T-helper 22 cell (primary cell): ENCODE measurements at places on chromosomes 7 and 10.

GRCh38 chr10:50453940-50454339, 169.8 kb downstream of the SGMS1 start:
- no peak for DNase-seq

DNA sequence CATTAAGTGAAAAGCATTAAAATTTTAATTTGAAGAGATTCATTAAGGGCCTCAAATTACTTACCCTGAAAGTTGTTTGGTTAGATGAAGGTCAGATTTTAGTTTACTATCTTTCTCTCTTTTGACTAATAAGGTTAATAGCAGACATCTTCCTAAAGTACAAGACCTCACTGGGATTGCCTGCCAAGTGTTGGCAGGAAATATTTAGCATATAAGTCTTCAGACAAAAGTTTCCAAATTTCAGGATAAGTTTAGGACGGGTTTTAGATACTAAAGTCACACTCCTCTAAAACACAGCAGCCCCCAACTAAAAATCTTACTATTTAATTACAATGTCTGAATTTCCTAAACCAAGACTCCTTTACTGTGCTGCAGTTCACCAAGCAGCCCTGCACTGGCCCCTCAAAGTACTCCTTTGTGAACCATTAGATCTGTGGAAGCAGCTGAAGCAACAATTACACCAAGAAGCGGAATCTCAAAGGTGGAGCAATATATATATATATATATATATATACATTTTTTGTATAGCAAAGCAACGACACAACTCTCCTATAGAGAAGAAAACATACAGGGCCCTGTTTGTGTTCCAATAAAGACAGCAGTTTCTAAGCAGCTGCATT, 91.2 kb upstream of the KCNIP2 start:
- DNase-seq, result no peak

DNA sequence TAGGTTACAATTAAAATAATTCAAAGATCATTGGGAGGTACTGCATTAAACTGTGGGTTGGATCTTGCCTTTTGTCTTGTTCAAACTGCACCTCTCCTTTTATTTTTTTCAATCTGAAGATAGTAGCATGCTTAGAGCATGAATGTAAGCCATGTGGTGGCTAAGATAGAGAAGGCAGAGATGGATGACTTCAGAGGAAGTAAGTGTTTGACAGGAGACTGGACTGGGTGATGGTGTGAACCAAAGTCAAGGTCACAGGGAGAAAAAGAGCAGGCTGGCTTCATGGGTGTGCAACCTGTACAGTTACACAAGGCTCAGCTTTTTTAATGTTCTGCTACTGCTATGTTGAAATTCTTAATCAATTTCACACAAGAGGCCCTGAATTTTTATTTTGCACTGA, 85.6 kb downstream of the ZEB1 start:
- no peak for DNase-seq

GRCh38 chr7:15932318-15932717, 245.8 kb upstream of the MEOX2 start:
- DNase-seq, result no peak

DNA sequence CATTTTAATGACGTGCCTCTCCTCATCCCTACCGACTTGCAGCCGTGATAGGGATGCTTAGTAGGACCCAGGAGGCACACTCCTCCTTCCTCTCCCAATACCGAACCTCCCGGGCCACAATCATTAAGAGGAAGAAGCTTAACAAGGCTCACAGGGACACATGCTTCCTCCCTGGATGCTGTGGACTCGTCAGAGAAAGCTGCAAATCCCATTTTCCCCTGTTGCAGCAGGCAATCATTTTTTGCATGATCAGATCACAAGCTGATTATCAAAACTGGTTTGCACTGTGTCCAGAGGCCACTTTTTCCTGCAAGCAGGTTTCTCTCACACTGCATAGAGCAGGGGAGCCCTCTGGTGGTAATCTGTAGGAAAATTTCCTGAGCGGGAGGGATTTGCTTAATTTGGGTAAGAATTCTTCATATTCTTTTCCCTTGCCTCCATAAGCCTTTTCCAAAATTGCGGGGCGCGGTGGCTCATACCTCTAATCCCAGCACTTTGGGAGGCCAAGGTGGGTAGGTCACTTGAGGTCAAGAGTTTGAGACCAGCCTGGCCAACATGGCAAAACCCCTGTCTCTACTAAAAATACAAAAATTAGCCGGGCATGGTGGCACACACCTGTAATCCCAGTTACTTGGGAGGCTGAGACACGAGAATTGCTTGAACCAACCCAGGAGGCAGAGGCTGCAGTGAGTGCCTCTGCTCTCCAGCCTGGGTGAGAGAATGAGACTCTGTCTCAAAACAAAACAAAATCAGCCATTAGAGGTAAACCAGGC, 16.1 kb upstream of the LAMB4 start:
- no peak for DNase-seq

DNA sequence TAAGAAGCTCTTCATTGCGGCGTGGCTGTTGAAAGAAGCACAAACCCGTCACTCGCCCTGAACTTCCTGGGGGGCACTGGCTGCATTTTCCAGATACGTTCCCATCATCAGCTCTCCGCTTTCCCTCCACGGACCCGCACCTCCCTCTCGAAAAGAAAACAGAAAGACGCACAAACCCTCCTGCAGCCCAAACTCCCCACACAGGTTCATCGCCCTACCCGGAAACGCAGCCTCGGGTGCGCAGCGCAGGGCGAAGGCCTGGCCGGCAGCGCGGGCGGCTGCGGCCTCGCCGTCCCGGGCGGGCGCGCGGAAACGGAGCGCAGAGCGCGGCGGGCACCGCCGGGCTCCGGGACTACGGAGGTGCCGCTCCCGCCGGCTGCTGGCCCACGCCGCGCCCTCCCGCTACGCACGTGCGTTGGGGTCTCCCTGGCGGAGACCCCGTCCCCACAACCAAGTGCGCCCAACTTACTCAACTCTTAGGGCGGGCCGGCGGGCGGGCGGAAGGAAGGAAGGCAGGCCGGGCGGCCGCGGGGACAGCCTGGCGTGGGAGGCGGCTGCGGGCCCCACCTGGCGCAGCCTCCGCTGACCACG, 822 bp downstream of the ZNF800 start:
- peak; percentile 30 for DNase-seq
